ENCODE measurements at places on chromosomes 16 and 17.

DNA sequence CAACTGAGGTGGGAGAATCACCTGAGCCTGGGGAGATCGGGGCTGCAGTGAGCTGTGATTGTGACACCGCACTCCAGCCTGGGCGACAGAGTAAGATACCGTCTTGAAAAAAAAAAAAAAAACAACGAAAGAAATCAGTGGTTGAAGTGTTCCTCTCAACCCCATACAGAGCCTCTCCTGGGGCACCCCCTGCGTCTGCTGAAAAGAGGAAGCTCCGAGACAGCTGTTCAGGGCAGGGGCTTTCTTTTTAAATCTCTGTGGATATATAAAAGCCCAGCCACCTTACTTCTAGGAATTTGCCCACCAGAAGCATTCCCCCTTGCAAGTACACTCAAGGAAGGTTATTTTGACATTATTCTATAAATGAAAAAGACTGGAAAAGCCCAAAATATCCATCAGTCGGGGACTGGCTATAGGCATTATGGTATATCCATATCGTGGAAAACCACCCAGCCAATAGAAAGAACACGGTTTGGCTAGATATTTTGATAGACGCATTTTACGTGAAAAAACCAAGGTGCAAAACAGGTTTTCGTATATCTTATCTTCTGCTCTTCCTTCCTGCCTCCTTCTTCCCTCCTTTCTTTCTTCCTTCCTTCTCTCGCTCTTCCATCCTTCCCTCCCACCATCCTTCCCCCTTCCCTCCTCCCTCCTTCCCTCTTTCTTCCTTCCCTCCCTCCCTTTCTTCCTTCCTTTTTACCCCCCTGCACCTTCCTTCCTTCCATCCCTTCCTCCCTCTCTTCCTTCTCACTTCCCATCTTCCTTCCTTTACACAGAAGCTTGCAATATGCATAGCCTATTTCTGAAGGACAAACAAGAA is 9.2 kb upstream of the CCL22 start:
- no peak for DNase-seq

- DNase-seq: no peak
These were observed 63.7 kb upstream of the LYRM9 start for GRCh38 chr17:27956601-27957445.

- no peak for DNase-seq
These were observed 4.4 kb downstream of the N4BP1 start for GRCh38 chr16:48605518-48606110.

- DNase-seq: no peak
These were observed 39.2 kb upstream of the ARL4D start for GRCh38 chr17:43359469-43360110.

DNA sequence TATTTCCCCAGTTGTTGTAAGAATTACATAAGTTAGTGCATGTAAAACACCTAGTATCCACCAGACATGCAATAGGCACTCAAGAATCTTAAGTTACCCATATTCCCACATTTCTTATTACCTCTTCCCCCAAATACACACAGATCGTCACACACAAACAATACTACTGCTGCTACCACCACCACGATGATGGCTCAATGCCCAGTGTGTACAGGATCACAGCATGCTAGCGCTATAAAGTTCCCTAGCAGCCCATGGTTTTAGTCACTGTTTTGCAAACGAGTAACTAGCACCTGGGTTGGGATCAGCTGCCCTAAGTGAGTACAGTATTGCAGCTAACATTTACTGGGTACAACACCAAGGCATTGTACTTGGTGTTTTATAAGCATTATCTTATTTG is 411.7 kb downstream of the UTP18 start:
- DNase-seq: no peak

- DNase-seq: no peak
These were observed 561 bp upstream of the HERPUD1 start for GRCh38 chr16:56931271-56931891.
